Mesenchymal stem cell (in vitro differentiated cells and primary cell): ENCODE measurements at places on chromosomes 2 and 18.

DNA sequence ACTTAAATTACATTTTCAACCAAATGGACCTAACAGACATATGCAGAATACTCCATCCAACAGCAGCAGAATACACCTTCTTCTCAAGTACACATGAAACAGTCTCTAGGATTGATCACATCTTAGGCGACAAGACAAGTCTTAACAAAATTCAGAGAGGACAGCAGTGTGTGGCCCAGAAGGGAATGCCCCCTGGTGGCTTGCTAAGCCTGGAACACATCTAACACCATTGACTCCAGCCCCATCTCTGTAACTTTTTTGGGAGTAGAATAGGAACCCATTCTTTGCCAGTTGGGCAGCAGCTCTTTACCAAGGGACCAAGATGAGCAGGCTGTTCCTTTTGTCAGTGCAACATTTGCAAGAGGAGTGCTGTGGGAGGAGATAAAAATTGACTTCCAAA lies 249.9 kb downstream of the PLCL1 start:
- DNase-seq, result peak; percentile 47
- no peaks in the 10 kb centered on the region for H3K27me3 ChIP-seq
- no peaks in the 10 kb centered on the region for H3K36me3 ChIP-seq
- H3K4me3 ChIP-seq, result no peak overlapping the region

GRCh38 chr2:58137856-58138255 lies 91.2 kb downstream of the VRK2 start:
- no peaks in the 10 kb centered on the region for H3K27me3 ChIP-seq
- H3K4me1 ChIP-seq, result no peaks in the 10 kb centered on the region
- H3K4me3 ChIP-seq, result no peak overlapping the region
- no peak for DNase-seq

DNA sequence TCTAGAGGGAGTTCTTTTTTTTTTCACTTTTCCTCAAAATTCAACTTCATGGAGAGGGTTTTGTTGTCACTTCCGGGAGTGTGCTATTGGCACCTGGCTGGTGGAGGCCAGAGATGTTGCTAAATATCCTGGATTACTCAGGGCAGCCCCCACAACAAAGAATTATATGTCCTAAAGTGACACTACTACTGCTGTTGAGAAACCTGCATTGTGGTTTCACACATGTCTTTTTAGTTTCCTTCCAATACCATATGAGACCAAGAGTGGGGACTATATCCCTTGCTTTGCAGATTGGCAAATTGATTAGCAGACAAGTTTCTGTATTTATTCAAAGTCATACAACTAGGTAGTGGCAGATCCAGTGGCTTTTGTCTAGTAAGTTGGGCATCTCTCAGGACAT lies 826.8 kb downstream of the TRIB2 start:
- no peaks in the 10 kb centered on the region for H3K4me1 ChIP-seq
- no peak overlapping the region for H3K27ac ChIP-seq
- H3K4me3 ChIP-seq, result no peak overlapping the region
- no peaks in the 10 kb centered on the region for H3K27me3 ChIP-seq

- H3K36me3 ChIP-seq, result no peaks in the 10 kb centered on the region
- DNase-seq, result no peak
Observed at GRCh38 chr2:6675791-6676190, 189.9 kb downstream of the CMPK2 start.

- no peak for DNase-seq
- H3K27me3 ChIP-seq, result no peaks in the 10 kb centered on the region
- H3K27ac ChIP-seq, result no peak overlapping the region
- H3K4me1 ChIP-seq, result peaks cover 3% of the 10 kb centered on the region
Observed at GRCh38 chr18:12397254-12397653, 10.5 kb upstream of the PRELID3A start.

DNA sequence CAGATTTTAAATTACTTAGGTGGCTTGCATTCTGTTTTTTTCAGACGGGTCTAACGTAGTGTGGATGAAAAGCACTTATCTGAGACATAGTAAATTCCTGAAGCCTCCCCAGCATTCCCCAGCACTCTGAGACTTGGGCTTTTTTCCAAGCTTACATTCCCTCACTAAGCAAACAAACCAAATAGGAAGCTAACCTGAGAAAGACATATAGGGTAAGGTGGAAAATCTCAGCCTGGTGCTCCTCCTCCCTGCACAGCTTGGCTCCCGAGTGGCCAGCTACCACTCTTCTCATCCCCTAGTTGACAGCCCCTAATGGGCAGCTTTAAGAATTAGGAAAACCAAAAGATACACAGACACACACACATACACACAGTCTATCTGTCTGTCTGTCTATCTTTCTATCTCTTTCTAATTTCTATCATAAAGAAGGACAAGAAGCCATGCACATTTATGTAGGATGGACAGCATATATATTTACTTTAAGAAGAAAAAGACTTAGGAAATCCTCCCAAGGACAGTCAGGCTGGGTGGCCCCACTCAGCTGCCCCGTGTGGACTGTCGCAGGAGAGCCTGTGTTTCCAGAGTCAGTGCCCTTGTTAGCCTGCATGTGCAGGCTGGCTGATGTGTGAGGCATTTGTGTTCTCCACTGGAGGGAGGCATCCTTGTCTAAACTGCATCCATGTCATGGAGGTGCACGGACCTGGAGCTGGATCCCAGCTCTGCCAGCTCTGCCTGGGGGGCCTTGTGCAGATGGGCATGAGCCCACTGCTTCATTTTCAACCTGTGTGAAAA lies 8.2 kb downstream of the CNNM3 start:
- peaks cover 6% of the 10 kb centered on the region for H3K4me1 ChIP-seq
- no peaks in the 10 kb centered on the region for H3K27me3 ChIP-seq
- H3K36me3 ChIP-seq, result peaks cover 56% of the 10 kb centered on the region
- no peak for DNase-seq
- no peak overlapping the region for H3K4me3 ChIP-seq

- DNase-seq, result peak; percentile 65
- H3K4me1 ChIP-seq, result no peaks in the 10 kb centered on the region
- no peaks in the 10 kb centered on the region for H3K27me3 ChIP-seq
- no peak overlapping the region for H3K4me3 ChIP-seq
- no peak overlapping the region for H3K27ac ChIP-seq
- no peaks in the 10 kb centered on the region for H3K36me3 ChIP-seq
Observed at GRCh38 chr2:176652300-176653182, 383.3 kb downstream of the MTX2 start.

- DNase-seq, result no peak
- no peak overlapping the region for H3K27ac ChIP-seq
- H3K27me3 ChIP-seq, result peaks cover 87% of the 10 kb centered on the region
- H3K4me1 ChIP-seq, result peaks cover 21% of the 10 kb centered on the region
- no peak overlapping the region for H3K4me3 ChIP-seq
- no peaks in the 10 kb centered on the region for H3K36me3 ChIP-seq
Observed at GRCh38 chr2:218995561-218995960, 2.3 kb upstream of the CRYBA2 start.

GRCh38 chr2:134245340-134245984 lies 8.4 kb upstream of the MGAT5 start:
- DNase-seq, result peak; percentile 72
- H3K27ac ChIP-seq, result no peak overlapping the region
- no peaks in the 10 kb centered on the region for H3K36me3 ChIP-seq
- H3K4me1 ChIP-seq, result no peaks in the 10 kb centered on the region

DNA sequence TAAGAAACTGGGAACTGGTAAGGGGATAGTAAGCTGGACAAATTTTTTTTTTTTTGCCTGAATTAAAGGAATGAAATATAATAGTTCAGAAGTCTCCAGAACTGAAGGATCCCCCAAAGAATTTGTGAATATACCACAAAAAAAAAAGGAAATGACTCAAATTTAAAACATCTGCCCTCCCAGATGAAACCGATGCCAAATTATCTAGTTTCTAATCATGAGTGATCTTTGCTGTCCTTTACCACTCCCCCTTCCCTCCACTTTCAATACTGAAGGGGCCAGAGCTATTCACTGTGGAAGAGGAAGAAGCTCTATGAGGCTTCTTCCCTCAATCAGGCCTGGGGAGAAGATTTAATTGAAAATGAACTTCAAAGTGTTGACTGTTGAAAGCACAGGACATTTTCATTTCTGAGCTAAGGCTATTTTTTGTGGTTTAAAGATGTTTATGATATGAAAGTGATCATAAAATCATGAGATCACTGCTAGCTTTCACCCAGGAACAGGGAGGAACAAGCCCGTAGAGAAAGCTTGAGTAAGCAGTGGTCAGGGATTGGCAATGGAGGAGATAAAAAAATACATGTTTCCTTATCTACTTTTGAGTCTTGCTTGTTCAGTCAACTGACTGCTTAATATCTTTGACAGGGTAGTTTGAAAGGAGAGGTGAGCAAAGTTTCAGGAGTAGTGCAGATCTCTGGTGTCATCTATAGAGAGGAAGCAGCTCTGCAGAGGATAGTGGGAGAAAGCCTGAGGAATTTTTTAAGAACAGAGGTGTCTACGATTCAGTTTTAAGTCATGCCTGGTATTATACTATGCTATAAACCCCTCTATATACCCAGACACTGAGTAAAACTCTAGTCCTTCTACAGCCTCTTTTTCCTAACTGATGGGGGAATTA lies 409.5 kb upstream of the FIGN start:
- H3K36me3 ChIP-seq, result no peaks in the 10 kb centered on the region
- no peaks in the 10 kb centered on the region for H3K27me3 ChIP-seq
- no peaks in the 10 kb centered on the region for H3K4me1 ChIP-seq
- peak; percentile 6 for DNase-seq

- H3K36me3 ChIP-seq, result no peaks in the 10 kb centered on the region
- peaks cover 12% of the 10 kb centered on the region for H3K4me1 ChIP-seq
- no peak overlapping the region for H3K27ac ChIP-seq
- no peak overlapping the region for H3K4me3 ChIP-seq
- peaks cover 24% of the 10 kb centered on the region for H3K27me3 ChIP-seq
Observed at GRCh38 chr2:5673145-5674025, 18.8 kb upstream of the SOX11 start.

DNA sequence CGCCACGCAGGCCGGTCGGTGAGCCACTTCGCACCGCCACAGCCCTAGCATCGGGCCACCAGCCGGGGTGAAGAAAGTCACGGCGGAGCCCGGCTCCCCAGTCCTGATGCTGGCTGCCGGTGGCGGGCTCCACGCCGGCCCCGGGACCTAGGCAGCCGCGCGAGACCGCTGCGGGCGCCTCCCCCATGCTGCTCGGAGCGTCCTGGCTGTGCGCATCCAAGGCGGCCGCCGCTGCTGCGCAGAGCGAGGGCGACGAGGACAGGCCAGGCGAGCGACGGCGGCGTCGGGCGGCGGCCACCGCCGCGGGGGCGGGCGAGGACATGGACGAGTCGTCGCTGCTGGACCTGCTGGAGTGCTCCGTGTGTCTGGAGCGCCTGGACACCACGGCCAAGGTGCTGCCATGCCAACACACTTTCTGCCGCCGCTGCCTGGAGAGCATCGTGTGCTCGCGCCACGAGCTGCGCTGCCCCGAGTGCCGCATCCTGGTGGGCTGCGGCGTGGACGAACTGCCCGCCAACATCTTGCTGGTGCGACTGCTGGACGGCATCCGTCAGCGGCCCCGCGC lies 433 bp downstream of the SH3RF3 start:
- peaks cover 1% of the 10 kb centered on the region for H3K27me3 ChIP-seq
- H3K4me3 ChIP-seq, result peak overlapping the region; percentile 78
- no peaks in the 10 kb centered on the region for H3K36me3 ChIP-seq
- no peak overlapping the region for H3K27ac ChIP-seq
- peaks cover 35% of the 10 kb centered on the region for H3K4me1 ChIP-seq
- peak; percentile 47 for DNase-seq

- no peaks in the 10 kb centered on the region for H3K36me3 ChIP-seq
- DNase-seq, result no peak
Observed at GRCh38 chr2:5985536-5986385, 293.6 kb downstream of the SOX11 start.

GRCh38 chr2:231680992-231681852 lies 27.1 kb upstream of the PTMA start:
- peaks cover 19% of the 10 kb centered on the region for H3K4me1 ChIP-seq
- H3K4me3 ChIP-seq, result peak overlapping the region; percentile 76
- H3K27me3 ChIP-seq, result no peaks in the 10 kb centered on the region
- no peaks in the 10 kb centered on the region for H3K36me3 ChIP-seq
- DNase-seq, result peak; percentile 83

- DNase-seq, result no peak
- H3K4me1 ChIP-seq, result no peaks in the 10 kb centered on the region
- H3K4me3 ChIP-seq, result no peak overlapping the region
- no peaks in the 10 kb centered on the region for H3K27me3 ChIP-seq
- no peak overlapping the region for H3K27ac ChIP-seq
Observed at GRCh38 chr18:65230311-65230710, 520.5 kb upstream of the CDH7 start.

GRCh38 chr2:170218456-170218855 lies 40.5 kb downstream of the MYO3B start:
- no peak overlapping the region for H3K27ac ChIP-seq
- no peak for DNase-seq
- H3K36me3 ChIP-seq, result no peaks in the 10 kb centered on the region
- no peaks in the 10 kb centered on the region for H3K27me3 ChIP-seq

DNA sequence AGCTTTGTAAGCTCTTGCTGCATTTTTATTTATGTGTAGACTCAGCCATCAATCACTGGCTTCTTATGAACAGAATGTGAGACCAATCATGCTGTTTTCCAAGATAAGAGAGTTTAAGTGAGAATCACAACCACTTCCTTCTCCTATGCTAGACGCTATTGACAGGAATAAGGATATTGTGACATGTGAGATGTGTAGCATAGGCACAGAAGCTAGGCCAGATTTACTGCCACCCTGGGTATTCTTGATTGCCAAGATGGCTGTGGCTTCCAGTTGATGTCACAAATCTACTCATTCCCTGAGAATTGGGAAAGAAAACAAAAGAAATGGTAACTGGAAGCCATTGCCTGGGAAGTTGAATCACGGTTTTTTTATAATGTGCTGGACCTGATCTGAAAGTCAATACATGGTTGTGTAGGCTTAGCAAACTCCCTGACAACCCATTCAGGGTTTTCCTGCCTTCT lies 49.9 kb downstream of the RAB27B start:
- no peaks in the 10 kb centered on the region for H3K36me3 ChIP-seq
- DNase-seq, result peak; percentile 35
- no peak overlapping the region for H3K27ac ChIP-seq

DNA sequence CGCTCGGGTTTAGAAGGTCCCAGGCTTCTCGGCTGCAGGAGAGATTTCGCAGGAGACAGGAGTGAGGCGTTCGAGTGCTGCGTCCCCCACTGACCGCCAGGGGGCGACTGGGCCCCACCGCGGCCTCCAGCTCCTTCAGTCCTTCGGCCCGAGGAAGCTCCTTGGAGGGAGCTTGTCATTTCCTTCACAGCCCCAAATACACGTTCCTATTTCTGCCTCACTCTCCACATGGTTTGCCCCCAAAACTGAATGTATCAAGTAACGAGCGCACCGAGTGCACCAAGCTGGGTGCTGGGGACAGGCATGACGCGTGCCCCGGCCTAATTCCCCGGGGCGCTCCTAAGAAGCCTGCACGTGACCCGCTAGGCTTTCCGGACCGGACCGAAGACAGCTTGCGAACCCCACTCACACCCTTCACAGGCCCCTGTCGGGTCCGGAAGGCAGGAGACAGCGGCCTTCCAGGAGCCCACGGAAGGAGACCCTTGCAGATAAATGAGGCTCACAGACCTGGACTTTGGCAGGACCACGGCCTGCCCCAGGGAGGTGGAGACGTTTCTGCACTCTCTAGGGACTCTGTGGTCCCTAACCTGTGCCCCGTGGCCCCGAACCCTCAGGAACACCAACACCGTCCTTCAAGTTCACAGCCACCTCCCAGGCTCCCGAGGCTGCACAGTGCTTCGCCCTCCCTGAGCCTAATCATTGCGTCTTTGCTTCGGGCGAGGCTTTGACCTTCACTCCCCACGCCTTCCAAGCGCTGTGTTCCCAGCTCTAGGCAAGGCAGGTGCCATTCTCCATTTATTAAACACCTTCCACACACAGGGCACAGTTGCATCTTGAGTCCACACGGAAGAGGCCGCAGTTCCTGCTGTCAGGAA lies 13.0 kb upstream of the FAHD2A start:
- DNase-seq, result peak; percentile 43
- H3K4me1 ChIP-seq, result peaks cover 22% of the 10 kb centered on the region
- H3K27me3 ChIP-seq, result peaks cover 18% of the 10 kb centered on the region
- H3K27ac ChIP-seq, result no peak overlapping the region
